ENCODE measurements at places on chromosomes 4 and X. TPM values are rescaled to one million over a fixed set of nuclear protein-coding genes. Genes with fewer than 3 reads are reported as not detected.

- no peak for DNase-seq
Measured at GRCh38 chrX:56805399-56805798, 76.4 kb downstream of the NBDY start.

Gene RAB33B
- total RNA-seq: 8.5 TPM

- DNase-seq: no peak
Measured at GRCh38 chrX:21907260-21907659, 33.2 kb upstream of the SMS start.

Gene PFKFB1
- total RNA-seq: not detected

Gene PSAPL1
- 0.12 TPM for total RNA-seq

DNA sequence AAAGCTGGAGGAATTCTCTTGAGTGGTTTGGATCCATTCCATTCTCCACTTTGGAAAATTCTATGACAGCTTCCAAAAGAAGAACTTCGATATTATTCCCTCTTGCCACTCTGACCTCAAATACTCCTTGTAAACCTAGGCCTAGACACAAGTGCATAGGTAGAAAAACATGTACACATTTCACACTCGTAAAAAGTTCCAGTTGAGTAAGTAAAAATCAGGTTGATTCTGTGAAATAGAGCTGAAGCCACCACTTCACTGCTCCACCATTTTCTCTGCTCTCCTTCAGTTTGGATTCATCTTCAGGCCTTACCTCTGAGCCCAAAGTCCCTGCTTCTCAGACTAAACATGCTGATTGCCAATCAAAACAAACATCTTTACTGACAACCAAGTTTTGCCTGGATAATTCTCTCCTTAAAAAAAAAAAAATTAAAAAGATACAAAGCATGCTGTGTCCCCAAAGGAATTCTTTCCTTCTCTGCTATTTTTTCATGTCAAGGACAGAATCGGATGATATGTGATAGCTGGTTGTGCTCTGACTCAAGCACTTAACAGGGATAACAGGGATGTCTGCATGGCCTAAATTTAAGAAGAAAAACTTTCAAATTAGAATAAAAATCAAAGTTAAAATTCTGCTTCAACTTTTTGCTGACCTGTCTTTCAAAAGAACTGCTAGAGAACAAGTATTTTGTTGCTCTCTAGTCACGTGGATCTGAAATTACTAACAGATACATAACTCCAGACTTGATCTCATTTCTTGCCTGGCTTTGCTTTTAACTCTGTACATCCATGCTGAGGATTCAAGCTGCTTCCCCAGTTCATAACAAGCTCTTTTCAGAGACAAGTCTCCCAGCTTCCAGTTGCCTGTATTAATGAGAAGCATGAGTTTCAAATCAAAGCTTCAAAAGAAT is 420.9 kb upstream of the INTU start:
- DNase-seq: no peak

Gene NFKB1
- 17.8 TPM for total RNA-seq

DNA sequence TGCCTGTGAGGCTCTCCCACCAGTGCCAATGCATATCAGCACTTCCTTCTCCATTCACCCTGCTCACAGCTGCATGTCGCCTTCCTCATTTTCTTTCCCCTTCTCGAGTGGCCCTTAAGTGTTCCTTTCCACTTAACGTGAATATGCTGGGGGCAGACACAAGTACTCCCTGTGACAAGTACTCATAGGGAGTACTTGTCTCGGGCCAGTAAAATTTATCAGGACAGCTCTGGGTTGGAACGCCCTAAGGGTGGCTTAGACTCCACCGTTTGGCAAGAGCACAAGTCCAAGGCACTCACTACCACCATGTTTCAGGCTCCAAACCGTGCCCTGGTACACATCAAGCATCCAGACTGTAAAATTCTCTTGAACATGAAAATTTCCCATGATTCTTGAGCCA is 3.9 kb upstream of the LDOC1 start:
- DNase-seq: no peak

Gene UGT2B11
- total RNA-seq: not detected

DNA sequence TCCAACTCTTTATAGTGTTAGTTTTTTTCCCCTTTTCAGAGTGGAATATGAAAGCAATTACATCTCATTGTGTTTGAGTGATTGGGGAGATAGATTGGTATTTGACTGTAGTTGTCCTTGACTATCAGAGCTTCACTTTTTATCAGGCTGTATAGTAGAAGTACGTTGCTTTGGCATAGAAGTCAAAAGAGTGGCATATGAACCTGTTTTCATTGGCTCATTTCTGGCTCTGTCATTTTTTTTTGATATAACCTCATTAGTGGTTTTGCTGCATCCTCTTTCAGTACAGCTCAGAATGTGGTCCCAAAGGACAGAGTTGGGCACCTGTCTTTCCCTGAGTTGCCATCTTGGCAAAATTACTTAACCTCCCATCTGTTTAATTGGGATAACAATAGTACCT is 1.4 kb downstream of the TMA16 start:
- no peak for DNase-seq
